ENCODE measurements at places on chromosomes 2 and 18.

DNA sequence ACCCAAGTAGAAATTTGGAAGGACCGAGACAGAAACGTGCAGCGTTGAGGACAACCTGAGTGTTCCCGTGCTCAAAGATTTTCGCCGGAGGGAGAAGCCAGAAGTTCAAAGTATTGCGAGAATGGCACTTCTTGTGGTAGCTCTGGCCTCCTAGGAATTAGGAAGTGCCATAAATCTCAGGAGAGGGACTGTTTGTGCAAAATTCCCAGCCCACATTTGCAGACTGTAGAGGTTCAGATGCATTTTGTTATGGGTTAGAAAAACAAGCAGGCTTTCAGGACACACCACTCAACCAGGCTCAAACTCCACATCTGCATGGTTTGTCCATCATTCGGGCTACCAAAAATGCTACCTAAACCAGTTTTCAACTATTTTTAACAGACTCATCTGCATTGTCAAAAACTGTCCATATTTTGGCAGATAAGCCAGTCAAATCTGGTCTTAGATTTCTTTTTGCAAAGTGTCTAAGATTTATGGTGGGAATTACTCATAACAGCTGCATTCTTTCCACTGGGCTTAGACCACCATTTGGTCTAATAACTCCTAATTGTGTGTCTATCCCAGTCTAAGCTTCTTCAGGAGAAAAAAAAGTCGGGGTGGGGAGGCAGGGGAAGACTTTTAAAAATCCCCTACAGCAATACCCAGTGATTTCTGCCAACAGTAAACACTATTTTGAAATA lies 422.9 kb downstream of the ARHGAP15 start:
- DNase-seq: no peak

DNA sequence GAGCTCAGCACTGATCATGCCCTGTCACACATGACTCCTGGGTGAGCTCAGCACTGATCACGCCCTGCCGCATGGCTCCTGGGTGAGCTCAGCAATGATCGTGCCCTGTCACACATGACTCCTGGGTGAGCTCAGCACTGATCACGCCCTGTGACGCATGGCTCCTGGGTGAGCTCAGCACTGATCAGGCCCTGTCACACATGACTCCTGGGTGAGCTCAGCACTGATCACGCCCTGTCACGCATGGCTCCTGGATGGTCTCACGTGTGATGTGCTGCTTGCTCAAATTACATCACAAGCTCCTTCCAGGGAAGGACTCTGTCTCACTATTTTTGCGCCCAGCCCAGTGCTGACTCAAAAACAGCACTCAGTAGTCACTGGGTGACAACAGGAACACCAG lies 258.0 kb downstream of the HDAC4 start:
- no peak for DNase-seq

DNA sequence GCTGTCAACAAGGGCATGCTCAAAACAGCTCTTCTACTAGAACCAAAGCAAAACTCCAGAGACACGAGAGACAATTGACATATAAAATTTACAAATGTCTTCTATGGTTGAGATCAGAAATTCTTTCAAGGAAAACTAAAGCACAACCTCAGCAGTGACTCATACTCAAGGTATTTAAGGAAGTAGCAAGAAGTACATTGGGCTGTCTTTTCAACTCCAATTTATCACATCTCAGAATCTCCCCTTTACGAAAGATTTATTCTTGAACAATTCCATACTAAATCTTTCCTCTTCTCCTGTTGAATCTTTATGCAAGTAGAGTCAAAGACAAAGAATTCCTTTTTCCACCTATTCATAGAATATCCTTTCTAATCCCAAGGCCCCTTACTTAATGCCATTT lies 324.0 kb downstream of the IRS1 start:
- DNase-seq: no peak

GRCh38 chr2:98867539-98868309 lies 68.3 kb downstream of the CRACDL start:
- DNase-seq: no peak

DNA sequence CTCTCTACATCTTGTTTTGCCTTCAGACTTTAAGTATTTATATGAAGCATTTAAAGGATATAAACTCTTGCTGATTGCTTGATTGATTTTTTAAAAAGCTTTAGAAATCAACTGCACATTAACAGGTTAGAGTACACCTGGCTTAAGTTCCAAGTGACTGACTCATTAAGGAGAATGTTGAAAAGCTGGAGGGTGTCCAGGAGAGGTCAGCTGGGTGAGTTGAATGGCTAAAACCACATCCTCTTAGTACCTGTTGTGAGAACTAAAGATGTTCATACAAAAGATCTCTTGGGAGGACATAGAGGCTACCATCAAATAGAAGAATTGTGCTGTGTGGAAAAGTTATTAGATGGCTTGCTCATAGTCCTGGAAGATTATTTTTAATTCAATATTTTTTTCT lies 206.8 kb downstream of the TXNL1 start:
- DNase-seq: no peak

- DNase-seq: no peak
Measured at GRCh38 chr2:189091253-189091652, 88.3 kb downstream of the COL5A2 start.

- DNase-seq: no peak
Measured at GRCh38 chr18:57640236-57640635, 18.6 kb upstream of the NARS1 start.

DNA sequence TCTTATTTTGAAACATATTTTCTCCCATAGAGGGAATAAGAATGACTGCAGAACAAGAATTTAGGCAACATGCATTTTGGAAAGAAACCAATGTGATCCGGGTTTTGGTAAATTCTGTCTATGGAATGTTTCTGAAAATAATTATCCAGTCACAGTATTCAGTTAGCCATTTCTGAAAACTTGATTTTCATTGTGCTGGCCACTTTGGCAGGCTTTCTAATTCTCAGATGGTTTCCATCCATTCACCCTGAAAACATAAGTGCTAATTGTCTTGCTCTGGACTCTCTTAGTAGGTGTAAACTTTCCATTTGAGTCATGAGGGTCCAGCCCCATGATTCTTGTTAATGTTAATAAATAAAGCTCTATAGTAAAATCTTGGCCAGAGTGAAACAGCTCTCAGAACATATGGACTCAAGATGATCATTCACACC lies 176.5 kb downstream of the RBM43 start:
- DNase-seq: no peak

DNA sequence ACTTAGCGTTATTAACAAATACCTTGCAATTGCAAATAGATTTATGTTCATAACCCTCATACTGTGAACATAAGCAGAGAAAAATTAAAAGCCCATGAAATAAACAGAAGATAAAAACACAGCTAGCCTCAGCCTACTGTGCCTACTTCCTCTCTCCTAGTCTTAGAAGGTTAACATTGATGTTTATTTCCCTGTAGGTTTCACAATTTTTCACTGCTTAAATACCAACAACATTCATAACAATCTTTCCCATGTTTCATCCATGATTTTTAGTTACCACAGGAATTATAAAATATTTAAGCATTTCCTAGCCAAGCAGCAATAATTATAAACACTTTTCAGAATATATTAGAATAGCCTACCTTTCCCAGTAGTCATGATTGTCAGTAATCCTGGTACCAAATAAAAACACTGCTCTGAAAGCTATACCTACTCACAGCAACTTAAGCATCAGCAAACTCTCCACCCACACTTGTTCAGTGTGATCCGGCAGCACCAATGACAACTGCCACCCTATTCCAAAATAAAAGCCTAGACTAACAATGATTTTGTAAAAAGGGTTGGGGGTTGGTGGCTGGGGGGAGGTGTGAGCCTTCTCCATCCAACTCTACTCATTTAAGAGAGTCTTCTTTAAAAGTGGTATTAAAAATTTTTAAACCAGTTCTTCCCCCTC lies 40.6 kb upstream of the RNU4ATAC start:
- DNase-seq: no peak

- no peak for DNase-seq
Measured at GRCh38 chr2:18829251-18829902, 240.0 kb upstream of the NT5C1B start.

GRCh38 chr2:108998911-108999310 lies 9.9 kb upstream of the EDAR start:
- DNase-seq: no peak

GRCh38 chr2:75920859-75921551 lies 210.3 kb upstream of the GCFC2 start:
- DNase-seq: no peak

DNA sequence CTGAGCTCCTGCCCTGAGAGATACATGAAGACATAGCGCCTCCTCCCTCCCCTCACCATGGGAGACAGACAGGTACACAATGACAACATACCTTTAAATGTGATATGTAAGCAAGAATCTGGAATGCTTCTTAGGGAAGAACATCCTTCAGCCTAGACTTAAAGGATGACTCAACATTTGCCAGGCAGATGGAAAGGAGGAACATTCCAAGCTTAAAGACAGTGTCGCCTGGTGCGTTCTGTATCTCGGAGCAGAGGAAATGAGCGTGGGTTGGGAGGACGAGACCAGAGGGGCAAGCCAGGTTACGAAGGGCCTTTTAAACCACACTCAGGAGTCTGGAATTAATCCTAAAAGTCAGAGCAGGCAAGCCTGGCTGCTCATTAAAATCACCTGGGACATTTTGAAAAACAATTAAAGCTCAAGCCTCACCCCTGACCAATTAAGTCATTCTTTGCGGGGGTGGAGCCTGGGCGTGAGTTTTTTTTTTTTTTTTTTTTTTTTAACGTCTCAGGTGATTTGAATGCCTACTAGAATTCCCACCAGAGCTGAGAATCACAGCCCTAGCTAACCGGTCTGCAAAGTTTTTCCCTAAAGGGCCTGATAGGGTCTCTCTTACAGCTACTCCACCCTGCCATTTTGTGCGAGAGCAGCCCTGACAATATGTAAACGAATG lies 131.2 kb upstream of the SEC11C start:
- DNase-seq: no peak

All from stimulated activated CD8-positive, alpha-beta memory T cell treated with anti-CD3 and anti-CD28 coated beads, Interleukin-15, amount 100 ng/mL, for 24 hours (primary cell).